ENCODE measurements at places on chromosomes 2 and 18. TPM values are rescaled to one million over a fixed set of nuclear protein-coding genes. Genes with fewer than 3 reads are reported as not detected.

DNA sequence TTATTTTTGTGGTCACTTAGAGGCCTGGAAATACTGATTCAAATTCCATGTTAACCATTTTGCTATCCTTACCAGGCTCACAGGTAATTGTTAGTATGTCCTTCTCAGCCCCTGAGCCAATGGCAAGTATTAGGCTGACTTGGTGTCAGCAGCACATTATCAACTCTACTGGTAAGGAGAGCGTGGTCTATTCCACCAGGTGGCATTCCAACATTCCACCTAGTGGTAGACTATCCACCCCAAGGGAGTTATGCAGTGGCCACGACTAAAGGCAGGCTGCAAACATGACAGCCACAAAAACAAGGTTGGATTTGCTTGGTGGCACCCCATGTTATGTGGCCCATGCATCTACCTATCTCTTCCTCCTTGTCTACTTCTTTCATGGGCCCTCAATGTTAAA lies 31.8 kb upstream of the GCC2 start:
- DNase-seq, result no peak

- no peak for DNase-seq
These were observed 63.3 kb upstream of the TTC27 start for GRCh38 chr2:32564417-32565035.

- no peak for DNase-seq
These were observed 166.2 kb downstream of the TDRD15 start for GRCh38 chr2:21289989-21290388.

- DNase-seq, result no peak
These were observed 139.0 kb upstream of the KLF7 start for GRCh38 chr2:207304761-207305160.

GRCh38 chr18:56066524-56067213 lies 478.7 kb upstream of the TCF4 start:
- DNase-seq, result no peak

DNA sequence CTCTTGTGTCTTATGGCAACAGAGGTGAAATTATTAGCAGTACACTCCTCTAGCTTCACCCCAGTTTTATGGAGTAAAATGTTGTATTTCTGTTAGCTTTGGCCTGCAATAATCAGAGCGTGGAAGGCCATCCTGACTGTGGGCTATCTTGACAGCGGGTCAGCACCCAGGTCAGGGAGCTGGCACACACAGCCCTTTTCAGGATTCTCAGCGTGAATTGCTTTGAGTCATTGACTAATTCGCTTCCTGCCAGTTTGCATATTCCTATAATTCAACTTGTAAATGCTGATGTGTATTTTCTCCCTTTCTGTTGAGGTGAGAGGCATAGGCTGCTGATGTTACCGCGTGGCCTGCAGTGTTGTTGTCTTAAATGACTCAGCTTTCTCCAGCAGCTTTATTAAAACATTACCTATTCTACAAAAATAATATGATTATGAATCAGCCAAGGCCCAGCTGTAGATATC lies 109.6 kb upstream of the EML6 start:
- no peak for DNase-seq

DNA sequence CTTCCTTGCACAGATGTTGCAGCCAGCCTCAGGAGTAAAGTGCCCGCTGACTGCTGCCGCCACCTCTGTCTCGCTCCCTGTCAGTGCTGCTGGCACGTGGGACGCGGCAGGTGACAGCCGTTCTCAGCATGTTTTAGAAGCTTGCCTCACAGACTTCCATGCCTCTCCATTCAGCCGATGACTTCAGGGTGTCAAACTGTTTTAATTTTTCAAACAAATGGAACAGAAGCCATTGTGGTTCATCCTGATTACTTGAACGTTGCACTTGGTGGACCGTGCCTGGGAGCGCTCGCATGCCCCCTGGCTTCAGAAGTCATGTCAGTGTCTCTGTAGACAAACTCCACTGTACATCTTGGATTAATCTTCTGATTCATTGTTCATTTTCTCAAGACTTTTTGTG lies 62.7 kb upstream of the EML6 start:
- DNase-seq, result no peak

- no peak for DNase-seq
These were observed 19.4 kb downstream of the CENPA start for GRCh38 chr2:26805241-26805676.

- DNase-seq, result no peak
These were observed 10.9 kb downstream of the ROCK1 start for GRCh38 chr18:21100678-21101077.

GRCh38 chr2:74267068-74267467 lies 68.7 kb downstream of the MTHFD2 start:
- DNase-seq, result no peak

GRCh38 chr2:162734866-162735265 lies 103.7 kb downstream of the KCNH7 start:
- no peak for DNase-seq

GRCh38 chr2:205869439-205869838 lies 187.1 kb downstream of the NRP2 start:
- DNase-seq, result no peak

- DNase-seq, result no peak
These were observed 157.4 kb downstream of the FBXO15 start for GRCh38 chr18:73990258-73990657.

- no peak for DNase-seq
These were observed 36.1 kb downstream of the PPP4R1 start for GRCh38 chr18:9578306-9578705.

DNA sequence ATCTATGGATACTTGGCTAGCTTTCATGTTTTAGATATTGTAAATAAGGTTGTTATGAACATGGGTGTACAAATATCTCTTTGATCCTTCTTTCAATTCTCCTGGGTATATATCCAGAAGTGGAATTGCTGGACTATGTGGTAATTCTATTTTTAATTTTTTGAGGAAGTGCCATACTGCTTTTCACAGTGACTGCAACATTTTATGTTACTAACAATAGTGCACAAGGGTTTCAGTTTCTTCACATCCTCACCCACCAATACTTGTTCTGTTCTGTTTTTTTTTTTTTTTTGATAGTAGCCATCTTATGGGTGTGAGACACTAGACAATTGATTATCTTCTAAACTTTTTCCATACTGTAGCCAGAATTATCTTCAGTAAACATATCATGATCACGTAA lies 17.3 kb upstream of the NEUROD1 start:
- DNase-seq, result no peak

DNA sequence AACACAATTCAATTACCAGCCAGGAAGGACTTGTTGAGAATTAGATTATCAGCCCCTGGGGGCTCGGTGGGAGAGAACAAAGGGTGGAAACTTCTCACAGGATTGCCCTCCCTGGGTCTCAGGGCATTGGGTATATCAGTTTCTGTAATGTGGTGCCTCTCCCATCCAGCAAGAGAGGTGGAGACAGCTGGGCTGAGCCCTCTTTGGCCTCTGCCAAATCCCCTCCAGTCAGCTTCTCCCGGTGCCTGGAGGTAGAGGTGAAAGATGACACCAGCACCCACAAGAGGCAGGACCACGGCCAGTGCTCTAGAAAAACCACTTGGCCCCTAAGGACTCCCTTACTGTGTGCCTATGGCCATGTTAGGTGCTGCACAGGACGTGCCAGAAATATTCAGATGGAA lies 179.7 kb downstream of the HAUS1 start:
- peak; percentile 26 for DNase-seq

- no peak for DNase-seq
These were observed 191.3 kb downstream of the RPRM start for GRCh38 chr2:153287109-153287801.

The CASP8 gene
- total RNA-seq, result 25.2 TPM

The ICOS gene
- total RNA-seq, result 0.22 TPM

The GORASP2 gene
- total RNA-seq, result 78.2 TPM

The SKA1 gene
- total RNA-seq, result not detected

The EFR3B gene
- total RNA-seq, result 2.0 TPM

The NTSR2 gene
- not detected for total RNA-seq

The TRIM54 gene
- total RNA-seq, result not detected

The CSRNP3 gene
- total RNA-seq, result 0.51 TPM

The SULT1C3 gene
- total RNA-seq, result not detected

The ACKR3 gene
- 74.1 TPM for total RNA-seq

The PPP4R1 gene
- total RNA-seq, result 74.7 TPM

The INHA gene
- 0.45 TPM for total RNA-seq

The AGXT gene
- total RNA-seq, result 0.32 TPM

All from mesenteric fat pad (tissue), 1 donor.